Activated naive CD4-positive, alpha-beta T cell treated with anti-CD3 and anti-CD28 coated beads for 36 hours (primary cell): ENCODE measurements at places on chromosomes 7 and 10. TPM values are rescaled to one million over a fixed set of nuclear protein-coding genes. Genes with fewer than 3 reads are reported as not detected.

GRCh38 chr10:85603151-85603940, 763.2 kb downstream of the GRID1 start:
- H3K27ac ChIP-seq = no peak overlapping the region
- no peak for DNase-seq
- no peaks in the 10 kb centered on the region for H3K4me1 ChIP-seq
- H3K4me3 ChIP-seq = no peak overlapping the region

NUTM2E gene
- not detected for total RNA-seq

GRCh38 chr10:91901784-91902677, 7.3 kb downstream of the FGFBP3 start:
- peak; percentile 85 for DNase-seq
- peaks cover 23% of the 10 kb centered on the region for H3K4me1 ChIP-seq
- H3K36me3 ChIP-seq = no peaks in the 10 kb centered on the region
- no peaks in the 10 kb centered on the region for H3K27me3 ChIP-seq
- peak overlapping the region; percentile 79 for H3K27ac ChIP-seq

DNA sequence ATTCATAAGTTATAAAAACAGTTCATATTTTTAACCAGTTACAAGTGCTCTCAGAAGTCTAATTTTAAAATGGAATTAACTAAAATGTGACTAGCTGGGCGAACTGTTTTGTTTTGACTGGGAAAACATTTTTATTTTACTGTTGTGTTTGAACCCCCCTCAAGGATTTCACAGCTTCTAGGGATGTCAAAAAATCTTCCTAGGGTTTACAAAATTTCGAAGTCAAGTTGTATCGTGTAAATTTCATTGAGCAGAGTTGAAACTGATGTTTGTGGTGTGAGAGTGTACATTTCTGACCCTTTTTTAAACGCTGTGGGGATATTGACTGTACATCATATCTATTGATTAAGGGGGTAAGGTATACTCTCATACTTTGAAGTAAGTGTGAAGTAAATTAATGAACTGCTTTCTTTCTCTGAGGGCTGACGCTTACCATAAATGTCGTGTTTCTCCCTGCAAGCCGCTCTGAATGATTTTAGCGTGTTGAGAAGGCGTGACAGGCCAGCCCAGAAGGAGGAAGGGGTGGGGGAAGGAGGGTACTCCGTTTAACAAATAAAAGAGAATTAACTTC, 1.8 kb upstream of the SP8 start:
- no peak overlapping the region for H3K4me3 ChIP-seq
- H3K27me3 ChIP-seq = peaks cover 76% of the 10 kb centered on the region
- peaks cover 25% of the 10 kb centered on the region for H3K4me1 ChIP-seq
- H3K36me3 ChIP-seq = peaks cover 10% of the 10 kb centered on the region
- H3K27ac ChIP-seq = no peak overlapping the region

DNA sequence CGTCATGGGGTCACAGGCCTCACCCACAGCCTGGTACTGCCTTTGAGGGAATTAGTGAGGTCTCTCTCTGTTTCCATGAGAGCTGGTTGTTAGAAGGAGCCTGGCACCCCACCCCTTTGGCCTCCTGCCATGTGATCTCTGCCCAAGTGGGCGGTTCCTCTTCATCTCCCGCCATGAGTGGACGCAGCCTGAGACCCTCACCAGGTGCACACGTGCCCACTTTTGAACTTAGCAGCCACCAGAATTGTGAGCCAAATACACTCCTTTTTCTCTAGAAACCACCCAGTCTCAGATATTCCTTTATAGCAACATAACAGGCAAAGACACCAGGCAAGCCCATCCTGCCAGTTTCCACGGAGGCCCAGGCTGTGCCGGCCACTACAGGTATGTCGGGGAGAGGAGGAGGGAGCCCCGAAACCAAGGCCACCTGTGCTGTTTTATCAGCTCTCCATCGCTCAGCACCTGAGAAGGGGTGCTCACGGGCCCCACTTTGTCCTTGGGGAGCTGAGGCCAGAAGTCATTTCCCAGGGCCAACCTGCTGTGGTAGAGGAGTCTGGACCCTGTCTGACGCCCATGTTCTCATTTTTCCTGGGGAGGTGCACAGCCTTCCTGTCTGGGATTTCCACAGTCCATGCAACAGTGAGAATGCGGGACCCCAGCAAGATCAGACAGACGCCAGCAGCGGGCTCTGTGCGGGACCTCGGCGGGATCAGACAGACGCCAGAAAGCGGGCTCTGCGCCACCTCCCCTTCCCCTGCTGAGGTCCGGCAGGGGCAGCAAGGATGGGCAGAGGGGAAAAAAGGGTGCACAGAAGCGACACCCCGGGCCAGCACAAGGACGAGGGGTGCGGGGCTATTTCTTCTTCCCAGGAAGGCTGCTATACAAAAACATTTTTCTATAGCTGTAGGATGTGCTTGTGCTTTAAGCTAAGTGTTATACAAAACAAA, 220.5 kb downstream of the ELFN1 start:
- no peaks in the 10 kb centered on the region for H3K27me3 ChIP-seq
- peaks cover 20% of the 10 kb centered on the region for H3K36me3 ChIP-seq
- H3K27ac ChIP-seq = no peak overlapping the region
- DNase-seq = no peak

SEMA3E gene
- not detected for total RNA-seq

GRCh38 chr10:121926671-121927317, 1.0 kb downstream of the ATE1 start:
- DNase-seq = no peak
- peak overlapping the region; percentile 89 for H3K4me3 ChIP-seq
- H3K4me1 ChIP-seq = peaks cover 21% of the 10 kb centered on the region

GPR158 gene
- total RNA-seq = not detected

GRCh38 chr10:124307591-124307990, 111.1 kb downstream of the OAT start:
- H3K27ac ChIP-seq = no peak overlapping the region
- no peak for DNase-seq
- H3K4me3 ChIP-seq = no peak overlapping the region
- H3K4me1 ChIP-seq = no peaks in the 10 kb centered on the region
- no peaks in the 10 kb centered on the region for H3K27me3 ChIP-seq

BICC1 gene
- total RNA-seq = not detected

GRCh38 chr7:7977774-7978173, 9.2 kb downstream of the GLCCI1 start:
- no peak overlapping the region for H3K4me3 ChIP-seq
- H3K4me1 ChIP-seq = peaks cover 62% of the 10 kb centered on the region
- no peak for DNase-seq
- no peak overlapping the region for H3K27ac ChIP-seq

DNA sequence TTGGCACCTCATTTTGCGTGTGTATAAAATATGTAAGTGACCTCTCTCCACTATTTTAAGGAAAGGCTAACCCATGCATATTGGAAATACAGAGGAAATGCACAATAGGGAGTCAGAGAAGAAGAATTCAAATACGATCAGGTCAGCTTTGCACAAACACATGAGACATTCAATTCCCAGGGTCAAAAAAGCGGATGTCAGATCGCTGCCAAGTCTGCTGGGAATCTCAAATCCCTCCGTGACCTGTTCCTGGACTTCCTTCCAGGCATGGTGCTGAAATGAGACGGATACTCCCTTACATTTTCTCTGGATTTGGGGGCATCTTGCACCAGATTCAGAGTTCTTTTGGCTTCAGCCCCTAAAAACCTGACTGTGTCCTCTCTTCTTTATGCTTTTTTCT, 91.9 kb upstream of the PRKCQ start:
- peaks cover 4% of the 10 kb centered on the region for H3K4me1 ChIP-seq
- H3K4me3 ChIP-seq = no peak overlapping the region
- DNase-seq = no peak

NODAL gene
- not detected for total RNA-seq

CTAGE15 gene
- total RNA-seq = not detected

DNA sequence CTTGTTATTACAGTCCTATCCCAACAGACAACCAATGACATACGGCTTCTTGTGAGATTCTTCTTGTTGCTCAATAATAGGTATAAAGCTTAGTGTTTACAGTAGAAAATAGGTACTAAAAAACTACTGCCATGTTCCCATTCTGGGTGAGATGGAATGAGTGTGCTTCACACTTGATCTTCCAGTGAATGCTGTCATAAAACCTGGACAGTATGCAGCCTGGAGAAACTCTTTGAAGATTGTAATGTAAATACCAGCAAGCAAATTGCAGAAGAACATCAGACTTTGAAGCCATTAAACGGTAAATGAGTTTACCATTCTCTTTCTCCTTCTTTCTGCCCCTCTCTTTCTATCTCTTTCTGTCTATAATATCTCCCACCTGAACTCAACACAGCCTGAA, 663.7 kb upstream of the COBL start:
- H3K27me3 ChIP-seq = no peaks in the 10 kb centered on the region
- no peaks in the 10 kb centered on the region for H3K4me1 ChIP-seq
- no peak overlapping the region for H3K27ac ChIP-seq
- no peak overlapping the region for H3K4me3 ChIP-seq
